GM23248 (cell line): ENCODE measurements at places on chromosomes 7 and 10. TPM values are rescaled to one million over a fixed set of nuclear protein-coding genes. Genes with fewer than 3 reads are reported as not detected.

LHFPL3 gene
- total RNA-seq, result not detected in 2 replicates

- DNase-seq, result no peak
These were observed 400.4 kb downstream of the CDC14C start for GRCh38 chr7:49324707-49325106.

GRCh38 chr10:30756151-30756550 is 126.6 kb upstream of the LYZL2 start:
- DNase-seq, result no peak

DNA sequence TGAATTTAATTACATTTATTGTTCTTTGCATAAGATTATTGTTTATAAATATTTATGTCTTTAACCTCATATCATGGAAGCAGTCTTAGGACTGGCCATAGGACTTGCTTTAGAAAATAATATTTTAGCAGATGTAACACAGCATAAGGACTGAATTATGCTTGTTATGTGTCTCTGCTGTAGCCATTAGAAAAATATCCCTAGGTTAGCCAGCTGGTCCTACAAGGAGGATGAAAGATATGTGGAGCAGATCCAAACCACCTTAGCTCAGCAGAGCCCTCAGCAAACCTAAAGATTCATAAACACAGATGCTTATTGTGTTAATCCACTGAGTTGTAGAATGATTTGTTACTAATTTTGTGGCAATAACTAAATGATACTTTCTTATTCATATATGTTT is 166.0 kb upstream of the COL1A2 start:
- DNase-seq, result no peak

BMI1 gene
- 66.0 and 77.1 TPM in 2 replicates for total RNA-seq

DNA sequence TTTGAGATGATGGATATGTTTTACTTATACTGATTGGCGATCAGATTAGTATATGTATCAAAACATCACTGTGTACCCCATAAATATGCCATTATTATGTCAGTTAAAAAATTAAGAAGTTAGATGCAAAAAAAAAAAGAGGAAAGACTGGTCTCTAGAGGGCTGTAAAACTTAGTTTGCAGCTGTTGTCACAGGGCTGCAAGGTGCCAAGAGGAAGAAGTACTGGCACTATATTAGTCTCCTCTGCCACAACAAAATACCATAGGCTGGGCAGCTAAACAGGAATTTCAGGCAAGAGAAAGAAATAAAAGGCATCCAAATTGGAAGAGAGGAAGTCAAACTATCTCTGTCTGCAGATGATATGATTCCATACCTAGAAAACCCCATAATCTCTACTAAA is 177.8 kb upstream of the PLPP4 start:
- DNase-seq, result no peak

DNA sequence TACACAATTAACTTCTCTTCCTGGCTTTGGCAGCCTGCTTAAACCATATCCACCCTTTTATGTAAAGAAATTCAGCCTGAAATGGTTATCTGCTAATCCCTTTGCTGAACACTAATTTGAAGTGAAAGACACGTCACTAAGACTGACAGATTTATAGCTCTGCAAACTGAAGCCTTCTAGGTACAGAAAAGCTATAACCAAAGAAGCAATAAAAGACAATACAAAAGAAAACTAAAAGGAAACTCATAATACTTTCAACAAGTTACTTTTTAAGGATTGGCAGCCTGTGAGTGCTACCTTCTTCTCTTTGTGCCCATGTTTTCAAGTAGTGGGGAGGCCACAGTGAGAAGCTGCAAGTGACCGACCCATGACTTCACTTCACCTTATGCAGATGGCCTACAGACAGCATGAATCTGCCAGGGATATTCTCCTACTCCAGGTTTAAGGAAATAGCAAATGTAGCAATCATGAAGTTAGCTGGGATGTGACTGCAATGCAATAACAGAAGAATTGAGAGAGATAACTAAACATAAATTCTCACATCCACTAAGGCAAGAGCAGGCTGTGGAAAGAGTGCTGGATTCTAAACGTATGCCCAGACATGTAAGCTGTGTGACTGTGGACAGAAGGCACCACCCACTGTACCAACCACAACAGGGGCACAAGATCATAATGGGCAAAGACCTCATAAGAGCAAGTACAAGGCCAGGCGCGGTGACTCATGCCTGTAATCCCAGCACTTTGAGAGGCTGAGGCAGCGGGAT is 10.7 kb upstream of the SPOCK2 start:
- no peak for DNase-seq

DNA sequence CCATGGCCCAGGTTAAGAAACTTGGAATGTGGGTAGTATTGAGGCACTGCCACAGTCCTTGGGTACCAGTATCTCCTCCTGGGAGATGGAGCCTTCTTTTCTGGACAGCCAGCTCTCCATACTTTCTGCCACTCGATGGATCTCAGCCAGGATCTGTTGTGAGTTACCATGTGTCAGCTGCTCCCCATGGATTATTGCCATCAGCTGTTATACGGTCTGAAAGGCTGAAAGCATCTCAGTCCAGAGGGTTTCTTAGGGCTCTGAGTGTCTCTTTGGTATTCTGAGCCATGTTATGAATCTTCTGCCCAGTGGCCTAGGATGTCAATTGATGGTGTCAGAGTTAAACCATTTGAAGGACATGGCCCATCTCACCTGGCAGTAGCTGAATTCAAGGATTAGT is 197.5 kb downstream of the C7orf25 start:
- no peak for DNase-seq

HGF gene
- total RNA-seq, result 2.7 and 4.4 TPM in 2 replicates

DNA sequence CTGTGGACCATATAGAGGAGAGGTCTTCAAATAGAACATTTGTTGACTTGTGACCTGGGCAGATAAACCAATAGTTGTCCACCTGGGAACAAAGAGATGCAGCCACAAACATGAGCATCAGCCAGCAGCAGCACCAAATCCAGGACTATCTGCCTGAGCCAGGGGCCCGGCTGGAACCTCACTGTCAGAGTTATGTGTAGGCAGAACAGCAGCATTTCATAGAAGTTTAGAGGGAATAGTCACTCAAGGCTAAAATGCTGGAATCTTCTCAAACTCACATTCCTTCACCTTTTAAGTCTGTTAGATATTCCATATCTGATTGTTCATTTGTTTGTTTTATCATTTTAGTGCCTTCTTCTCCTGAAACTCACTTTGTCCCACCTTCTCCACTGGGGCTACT is 72.2 kb upstream of the IL6 start:
- DNase-seq, result peak; percentile 34

SLC4A2 gene
- total RNA-seq, result 80.3 and 94.6 TPM in 2 replicates

DNA sequence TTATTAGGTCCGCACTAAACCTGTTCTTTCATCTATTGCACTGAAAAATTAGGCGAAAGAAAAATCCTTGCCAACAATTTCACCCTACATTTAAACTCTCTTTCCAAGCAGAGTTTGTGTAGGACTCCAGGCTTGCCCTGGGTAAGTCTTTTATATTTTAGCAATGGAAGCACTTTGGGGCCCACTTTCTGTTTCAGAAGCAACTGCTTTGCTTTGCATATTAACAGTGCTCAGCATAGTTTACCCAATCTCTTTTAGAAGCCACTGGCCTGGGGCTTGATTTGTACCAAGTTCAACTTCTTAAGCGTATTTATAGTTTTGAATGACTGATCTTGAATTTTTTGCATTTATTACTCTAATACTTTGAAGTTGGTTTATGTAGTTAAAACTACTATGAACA is 78.8 kb upstream of the MDFIC start:
- no peak for DNase-seq

- no peak for DNase-seq
These were observed 958.8 kb upstream of the ZNF722 start for GRCh38 chr7:63039882-63040281.

DNA sequence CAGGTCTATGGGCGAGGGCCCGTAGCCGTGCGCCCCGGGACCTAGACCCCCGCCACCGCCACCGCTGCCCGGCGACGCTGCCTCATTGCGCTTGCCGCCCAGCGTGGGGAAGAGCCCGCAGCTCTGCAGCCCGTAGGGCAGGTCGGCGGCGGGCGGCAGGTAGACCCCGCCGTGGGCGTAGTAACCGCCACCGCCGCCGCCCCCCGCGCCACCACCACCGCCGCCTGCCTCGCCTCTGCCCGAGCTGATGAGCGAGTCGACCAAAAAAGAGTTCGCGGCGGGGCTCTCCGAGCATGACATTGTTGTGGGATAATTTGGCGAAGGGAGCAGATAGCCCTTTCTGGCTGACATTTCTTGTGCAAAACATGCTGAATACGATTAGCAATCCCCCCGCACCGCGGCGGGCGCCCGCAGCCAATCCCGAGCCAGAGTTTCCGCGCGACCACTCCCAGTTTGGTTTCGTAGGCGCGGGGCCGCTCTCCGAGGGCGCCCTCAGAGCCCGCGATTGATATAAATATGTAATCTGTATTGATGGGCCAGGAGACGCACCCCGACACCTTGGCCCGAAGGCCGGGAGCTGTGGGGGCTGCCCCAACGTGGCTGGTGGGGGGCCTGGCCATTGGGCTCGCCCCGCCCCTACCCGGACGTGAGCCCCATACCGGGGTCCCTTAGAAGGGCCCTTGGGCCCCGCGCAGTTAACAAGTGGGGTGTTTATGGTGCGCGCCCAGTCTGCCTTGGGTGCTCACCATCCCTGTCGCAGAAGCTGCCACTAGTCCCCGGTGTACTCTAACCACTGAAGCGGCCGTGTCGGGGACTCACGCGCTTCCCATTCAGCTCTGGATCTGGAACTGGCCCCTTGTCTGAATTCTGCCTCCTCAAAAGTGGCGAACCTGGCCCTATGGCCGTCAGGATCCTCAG is at the start of gene HOXA10:
Gene HOXA10 (minus strand): TSS at position 365 of the 918 bp plus-strand sequence. CDS start 14 bp downstream, at position 351.
- DNase-seq, result peak; percentile 73

GIMAP5 gene
- total RNA-seq, result not detected in 2 replicates

GRCh38 chr7:147485660-147486210 is 1104.8 kb upstream of the C7orf33 start:
- DNase-seq, result no peak

DNA sequence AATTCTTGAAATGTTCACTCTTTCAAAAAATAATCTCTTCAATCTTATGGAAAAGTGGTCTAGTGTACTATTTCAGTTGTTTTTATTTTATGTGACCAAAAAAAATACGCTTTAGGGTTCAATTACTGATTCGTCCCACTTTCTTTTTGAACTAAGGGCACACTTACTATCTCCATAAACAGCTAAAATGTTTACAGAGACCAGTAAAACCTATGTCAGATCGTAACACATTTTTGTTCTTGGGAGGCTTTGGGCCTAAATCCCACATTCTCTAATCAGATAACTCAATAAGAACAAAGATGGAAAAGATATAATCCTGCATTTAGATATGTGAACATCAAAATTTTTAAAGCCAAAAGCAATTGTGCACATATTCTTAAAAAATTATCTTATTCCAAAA is 29.8 kb upstream of the EPC1 start:
- DNase-seq, result peak; percentile 23

- DNase-seq, result no peak
These were observed 6.8 kb downstream of the LDB1 start for GRCh38 chr10:102113261-102113955.

- DNase-seq, result no peak
These were observed 17.6 kb downstream of the KNDC1 start for GRCh38 chr10:133177380-133178157.

GRCh38 chr7:2688409-2689342 is 674 bp downstream of the AMZ1 start:
- DNase-seq, result peak; percentile 55

TSPAN12 gene
- total RNA-seq, result under 0.01 and 2.0 TPM in 2 replicates

- DNase-seq, result peak; percentile 92
These were observed 39.9 kb downstream of the PLEKHA8 start for GRCh38 chr7:30068117-30068516.

GRCh38 chr7:129013048-129013724 is 41.7 kb downstream of the TNPO3 start:
- no peak for DNase-seq

GRCh38 chr7:157520249-157520648 is 183.4 kb downstream of the DNAJB6 start:
- DNase-seq, result no peak

DNA sequence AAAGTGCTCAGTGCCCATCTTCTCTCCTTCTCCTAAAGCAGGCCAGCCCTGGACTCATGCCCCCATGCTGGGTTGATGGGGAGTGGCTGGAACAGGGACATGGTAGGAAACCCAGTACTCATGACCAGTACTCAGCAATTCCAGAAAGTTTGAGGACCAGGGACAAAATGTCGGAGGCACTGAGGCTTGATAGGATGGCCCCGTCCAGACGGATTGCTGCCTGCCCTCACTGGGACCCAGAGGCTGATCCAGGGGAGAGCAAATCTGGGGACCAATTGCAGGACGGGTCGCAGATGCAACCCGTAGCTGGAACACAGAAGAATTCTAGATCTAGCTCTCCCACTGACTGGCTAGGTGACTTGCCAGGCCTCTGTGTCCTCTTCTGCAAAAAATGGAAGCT is 5.1 kb downstream of the ZCCHC24 start:
- no peak for DNase-seq

GRCh38 chr7:148209643-148210190 is 380.8 kb upstream of the C7orf33 start:
- DNase-seq, result no peak

EZH2 gene
- total RNA-seq, result 6.1 and 7.6 TPM in 2 replicates

RNF148 gene
- 0.25 TPM in 1 of 2 replicates, not detected in the other for total RNA-seq

- no peak for DNase-seq
These were observed 690.3 kb downstream of the REEP3 start for GRCh38 chr10:64211466-64211865.

MEIG1 gene
- not detected in 2 replicates for total RNA-seq

CNTNAP2 gene
- not detected in 2 replicates for total RNA-seq

ASB4 gene
- not detected in 2 replicates for total RNA-seq

GRCh38 chr7:42960762-42961161 is 28.6 kb downstream of the MRPL32 start:
- no peak for DNase-seq

DNA sequence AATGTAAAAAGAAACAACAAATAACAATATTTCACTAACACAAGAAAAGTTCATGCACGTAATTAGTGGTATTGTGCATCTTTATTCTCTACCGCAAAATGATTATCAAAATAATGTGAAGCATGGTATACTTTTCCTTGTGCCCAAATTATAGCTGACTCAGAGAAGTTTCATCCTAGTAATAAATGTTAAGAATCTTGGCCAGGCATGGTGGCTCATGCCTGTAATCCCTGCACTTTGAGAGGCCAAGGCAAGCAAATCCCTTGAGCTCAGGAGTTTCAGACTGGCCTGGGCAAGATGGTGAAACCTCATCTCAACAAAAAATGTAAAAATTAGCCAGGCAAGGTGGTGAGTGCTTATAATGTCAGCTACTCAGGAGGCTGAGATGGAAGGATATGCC is 105.0 kb downstream of the KMT2C start:
- peak; percentile 46 for DNase-seq

- peak; percentile 15 for DNase-seq
These were observed 67.2 kb downstream of the RAMP3 start for GRCh38 chr7:45224832-45225231.

GRCh38 chr10:82249141-82249540 is 374.1 kb downstream of the NRG3 start:
- no peak for DNase-seq

MYPN gene
- 14.5 and 20.0 TPM in 2 replicates for total RNA-seq
